ENCODE measurements at places on chromosomes 5 and 9.

DNA sequence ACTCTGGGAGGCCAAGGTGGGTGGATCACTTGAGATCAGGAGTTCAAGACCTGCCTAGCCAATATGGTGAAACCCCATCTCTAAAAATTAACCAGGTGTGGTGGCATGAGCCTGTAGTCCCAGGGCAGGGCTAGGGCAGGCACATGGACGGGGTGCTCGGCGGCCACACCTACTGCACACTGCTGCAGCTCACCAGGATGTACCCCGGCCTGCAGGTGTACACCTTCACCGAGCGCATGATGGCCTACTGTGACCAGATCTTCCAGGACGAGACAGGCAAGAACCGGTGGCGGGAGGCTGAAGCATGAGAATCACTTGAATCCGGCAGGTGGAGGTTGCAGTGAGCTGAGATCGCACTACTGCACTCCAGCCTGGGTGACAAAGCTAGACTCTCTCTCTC, 3.2 kb downstream of the ST6GALNAC4 start:
- no peak for DNase-seq

GRCh38 chr5:52709167-52709925, 78.4 kb upstream of the ITGA1 start:
- DNase-seq = no peak

GRCh38 chr5:116785106-116785505, 210.5 kb upstream of the SEMA6A start:
- no peak for DNase-seq

DNA sequence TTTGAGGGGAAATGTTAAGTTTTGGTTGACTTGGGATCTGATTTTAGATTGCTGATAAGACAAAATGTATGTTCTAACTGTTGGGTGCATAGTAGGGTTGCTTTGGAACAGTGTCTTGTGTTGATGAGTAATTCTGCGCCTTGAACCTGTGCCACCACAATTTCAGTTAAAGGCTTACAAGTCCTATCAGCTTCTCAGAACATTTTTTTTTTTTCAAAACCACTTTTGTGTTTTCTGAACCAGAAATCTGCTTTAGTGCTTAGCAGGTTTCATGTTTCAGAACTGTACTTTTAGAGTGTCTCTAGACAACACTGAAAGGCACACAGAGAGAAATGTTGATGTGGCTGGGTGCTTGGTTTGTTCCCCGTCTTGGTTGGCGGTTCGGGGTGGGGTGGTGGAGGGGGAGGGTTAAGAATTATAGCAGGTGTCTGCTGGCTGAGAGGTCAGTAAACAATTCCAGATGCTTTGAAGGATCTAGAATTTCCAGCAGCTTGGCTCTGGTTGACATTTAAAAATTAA, 84.6 kb downstream of the ANKRD55 start:
- DNase-seq = no peak

GRCh38 chr5:148735301-148735835, 81.0 kb upstream of the HTR4 start:
- DNase-seq = no peak

DNA sequence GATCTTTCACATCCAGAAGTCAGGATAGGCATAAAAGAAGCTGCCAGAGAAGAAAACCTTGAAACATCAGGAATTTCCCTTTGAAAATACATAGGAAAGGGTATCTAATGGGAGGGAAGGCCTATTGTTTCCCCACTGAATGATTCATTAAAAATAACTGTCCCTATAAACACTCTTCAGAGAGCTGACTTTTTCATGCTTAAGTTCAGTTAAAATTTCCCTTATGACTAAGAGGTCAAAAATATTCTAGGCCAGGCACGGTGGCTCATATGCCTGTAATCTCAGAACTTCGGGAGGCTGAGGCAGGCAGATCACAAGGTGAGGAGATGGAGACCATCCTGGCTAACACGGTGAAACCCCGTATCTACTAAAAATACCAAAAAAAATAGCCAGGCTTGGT, 499.5 kb downstream of the ENC1 start:
- no peak for DNase-seq

- no peak for DNase-seq
Observed at GRCh38 chr5:178381921-178382695, 149.5 kb upstream of the PHYKPL start.

DNA sequence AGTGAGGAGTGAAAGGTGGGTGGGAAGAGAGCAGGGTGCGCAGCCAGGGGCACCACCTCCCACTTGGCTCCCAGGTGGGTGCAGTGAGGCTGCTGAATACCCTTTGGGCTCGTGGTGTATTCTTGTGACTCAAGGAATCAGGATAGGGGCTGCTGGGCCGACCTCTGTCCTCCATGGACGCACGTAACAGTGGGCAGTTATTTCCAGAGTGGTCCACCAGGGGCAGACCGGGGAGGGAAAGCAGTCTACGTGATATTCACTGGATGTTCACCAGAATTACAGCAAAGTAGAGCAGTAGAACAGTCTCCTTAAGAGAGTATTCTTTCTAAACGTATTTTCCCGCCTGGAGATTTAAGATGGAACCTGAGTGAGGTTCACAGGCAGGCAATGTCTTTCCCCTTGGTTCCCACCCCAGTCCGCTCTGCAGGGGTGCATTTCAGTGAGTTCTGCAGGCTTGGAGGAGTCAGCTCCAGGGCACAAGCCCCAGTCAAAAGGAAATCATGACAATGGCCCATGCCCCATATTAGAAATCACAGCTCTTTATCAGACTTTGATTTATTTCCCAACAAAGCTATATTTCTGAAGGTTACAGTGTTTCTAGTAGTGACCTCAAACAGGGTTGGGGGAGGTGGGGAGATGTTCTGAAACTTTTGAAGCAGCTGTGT, 88.7 kb downstream of the SYK start:
- DNase-seq = no peak

DNA sequence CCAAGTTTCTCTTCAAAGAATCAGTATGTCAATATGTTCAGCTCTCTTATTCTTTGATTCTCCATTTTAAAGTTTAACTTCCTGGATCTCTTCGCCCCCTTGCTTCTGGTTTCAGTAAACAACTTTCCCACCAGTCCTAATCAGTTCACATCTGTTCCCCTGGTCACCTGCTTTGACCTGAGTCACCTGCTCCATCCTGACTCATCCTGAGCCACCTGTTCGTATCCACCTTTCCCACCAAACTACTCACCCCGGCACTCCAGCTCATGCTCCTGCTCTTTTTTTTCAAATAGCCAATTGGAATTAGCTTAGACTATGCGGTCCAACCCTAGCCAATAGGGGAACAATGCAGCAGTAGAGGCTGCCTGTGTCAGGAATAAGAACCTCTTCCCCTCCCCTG, 23.6 kb upstream of the CSF1R start:
- DNase-seq = no peak

- DNase-seq = no peak
Observed at GRCh38 chr9:14987858-14988257, 77.6 kb upstream of the FREM1 start.

DNA sequence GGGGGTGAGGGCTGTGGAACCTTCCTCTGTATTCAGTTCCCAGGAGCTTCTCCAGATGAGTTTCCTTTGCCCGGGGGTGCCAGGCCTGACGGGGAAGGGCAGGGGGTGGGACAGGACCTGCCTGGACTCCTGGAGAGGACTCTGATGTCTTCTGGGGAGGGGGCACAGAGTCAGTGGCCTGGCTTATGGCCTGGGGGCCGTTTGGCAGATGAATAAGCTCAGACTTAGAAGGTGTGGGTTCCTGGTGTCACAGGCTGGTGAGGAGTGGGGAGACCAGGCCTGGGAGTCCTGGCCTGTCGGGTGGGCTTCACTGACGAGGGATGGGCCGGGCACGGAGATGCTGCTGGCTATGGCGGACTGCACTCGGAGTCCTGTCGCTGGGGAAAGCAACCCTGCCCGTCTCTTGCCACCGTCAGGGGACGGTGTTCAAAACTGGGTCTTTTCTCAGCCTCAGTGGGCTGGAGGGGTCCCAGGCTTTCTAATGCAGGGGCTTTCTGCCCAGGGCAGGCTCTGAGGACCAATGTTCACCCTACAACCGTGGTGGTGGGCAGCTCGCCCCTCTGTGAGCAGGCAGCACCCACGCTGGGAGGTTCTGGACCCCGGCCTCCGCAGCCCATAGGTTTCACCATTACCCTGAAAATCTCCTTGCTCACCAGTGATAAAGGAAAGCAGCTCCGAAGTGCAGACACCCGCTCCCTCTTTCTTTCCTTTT, 16.2 kb downstream of the COL5A1 start:
- DNase-seq = no peak

GRCh38 chr9:122477346-122477745, 380 bp downstream of the OR1J1 start:
- DNase-seq = no peak

- no peak for DNase-seq
Observed at GRCh38 chr5:140023611-140024191, 19.4 kb downstream of the NRG2 start.

- DNase-seq = no peak
Observed at GRCh38 chr9:117160254-117160653, 254.6 kb downstream of the ASTN2 start.

DNA sequence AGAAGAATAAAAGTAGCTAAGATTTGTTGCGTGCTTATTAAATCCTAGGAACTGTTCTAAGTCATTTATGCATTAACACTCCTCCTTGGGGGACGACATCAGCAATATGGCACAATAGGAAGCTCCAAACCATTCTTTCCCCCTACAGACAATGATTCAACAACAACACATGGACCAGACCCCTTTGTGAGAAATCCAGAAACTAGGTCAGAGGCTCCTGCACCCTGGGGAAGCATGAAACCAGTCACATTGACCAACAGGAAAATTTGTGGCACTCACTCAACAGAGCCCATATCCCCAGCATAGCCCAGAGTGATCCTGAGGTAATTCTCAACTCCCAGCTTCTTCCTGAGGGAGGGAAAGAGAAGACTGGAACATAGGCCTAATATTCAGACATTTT, 294.4 kb downstream of the HINT1 start:
- DNase-seq = no peak

DNA sequence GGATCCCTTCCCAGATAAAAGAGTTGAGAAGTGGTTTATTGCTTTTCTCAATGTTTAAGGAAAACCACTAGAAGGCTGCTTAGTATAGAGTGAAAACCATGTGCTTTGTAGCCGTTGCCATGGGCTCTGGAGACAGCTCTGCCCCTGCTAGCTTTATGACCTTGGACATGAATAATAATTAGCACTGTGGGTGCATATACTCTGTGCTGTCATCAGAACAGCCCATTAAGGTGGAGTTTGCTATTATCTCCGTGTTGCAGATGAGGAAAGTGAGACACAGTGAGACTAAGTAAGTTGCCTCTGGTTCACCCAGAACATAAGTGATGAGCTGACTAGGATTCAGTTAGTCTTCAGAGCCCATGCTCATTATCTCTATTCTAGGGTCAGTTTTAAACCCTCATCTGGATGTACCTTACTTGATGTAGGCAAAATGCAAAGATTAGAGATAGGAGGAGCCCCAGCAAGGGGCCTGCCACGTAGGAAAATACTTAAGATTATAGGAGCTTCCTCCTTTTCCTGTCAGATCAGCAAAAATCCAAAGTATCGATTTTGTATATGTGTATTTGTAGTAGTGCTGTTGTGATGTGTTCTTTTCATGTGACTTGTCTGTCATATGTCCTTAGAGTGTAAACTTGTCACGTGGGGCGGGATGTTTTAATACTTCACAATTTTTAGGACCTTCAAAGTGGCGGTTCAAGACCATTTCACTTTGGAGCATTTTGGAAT, 102.5 kb downstream of the TLE4 start:
- DNase-seq = no peak

- no peak for DNase-seq
Observed at GRCh38 chr9:135022191-135022870, 65.1 kb upstream of the OLFM1 start.

GRCh38 chr5:168734119-168734518, 155.0 kb upstream of the PANK3 start:
- DNase-seq = no peak

- DNase-seq = no peak
Observed at GRCh38 chr5:168360521-168361285, 69.3 kb downstream of the WWC1 start.

DNA sequence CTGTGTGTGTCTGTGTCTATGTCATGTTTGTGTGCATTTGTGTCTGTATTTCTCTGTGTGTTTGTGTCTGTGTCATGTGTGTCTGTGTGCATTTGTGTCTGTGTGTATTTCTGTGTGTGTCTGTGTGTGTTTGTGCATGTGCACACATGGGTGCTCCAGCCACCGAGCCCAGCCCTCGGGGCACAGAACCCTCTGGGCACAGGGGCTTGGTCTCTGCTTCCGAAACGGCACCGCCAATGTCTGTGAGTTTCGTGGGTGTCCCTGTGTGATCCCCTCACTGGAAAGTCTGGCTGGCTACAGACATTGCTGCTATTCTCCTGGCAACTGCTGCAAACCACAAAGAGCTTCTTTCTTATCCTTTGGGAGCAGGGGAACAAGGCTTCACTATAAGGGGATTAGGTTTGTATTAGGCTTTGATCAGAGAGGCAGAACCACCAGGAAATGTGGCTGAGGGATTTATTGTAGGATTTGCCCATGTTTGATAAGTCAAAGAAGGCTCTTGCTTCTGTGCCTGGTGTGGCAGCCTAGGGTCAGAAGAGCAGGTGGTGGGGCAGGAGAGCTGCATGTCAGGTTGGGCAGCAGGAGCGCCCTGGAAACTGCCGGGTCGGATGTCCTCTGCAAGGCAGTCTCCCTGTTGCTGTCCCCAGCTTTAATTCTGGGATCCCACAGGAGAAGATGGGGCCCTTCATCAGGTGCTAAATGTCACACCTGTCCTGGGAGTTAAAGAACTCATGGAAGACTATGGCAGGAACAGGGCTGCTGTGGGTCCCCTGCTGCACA, 39.6 kb upstream of the FCN1 start:
- no peak for DNase-seq

DNA sequence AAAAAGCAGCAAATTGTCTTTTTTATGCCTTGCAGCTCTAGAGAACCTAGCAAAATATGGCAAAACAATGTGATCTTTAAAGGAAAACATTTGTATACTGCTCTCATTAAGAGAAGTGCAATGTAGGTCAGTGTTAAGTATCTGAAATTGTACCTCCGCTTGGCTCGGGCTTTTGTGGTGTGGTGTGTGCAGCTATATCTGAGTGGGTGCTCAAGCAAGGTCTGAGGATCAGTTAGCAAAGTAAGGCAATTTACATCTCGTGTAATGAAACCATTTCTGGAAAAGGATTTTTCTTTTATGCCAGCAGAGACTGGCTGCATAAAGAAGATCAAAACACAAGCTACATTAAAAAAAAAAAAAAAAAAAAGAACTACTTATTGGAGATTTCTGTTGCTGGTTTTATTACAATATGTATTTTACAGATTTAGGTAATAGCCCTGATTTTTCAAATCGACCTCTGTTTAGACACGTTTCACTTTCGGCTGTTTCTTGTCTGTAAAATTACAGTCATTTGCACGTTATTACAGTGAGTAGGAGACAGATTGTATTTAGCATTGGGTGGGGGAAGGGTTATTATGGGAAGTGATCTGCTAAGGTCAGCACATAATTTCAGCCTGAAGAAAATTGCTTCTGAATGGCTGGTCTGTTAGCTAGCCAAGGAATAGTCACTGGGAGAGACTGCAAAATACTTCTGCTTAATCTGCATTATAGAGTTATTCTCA, 7.9 kb upstream of the ZNF608 start:
- peak; percentile 90 for DNase-seq

GRCh38 chr5:139451878-139452660, 10.5 kb downstream of the ECSCR start:
- DNase-seq = no peak
